Mononuclear cell (primary cell): ENCODE measurements at places on chromosomes 12 and 14. TPM values are rescaled to one million over a fixed set of nuclear protein-coding genes. Genes with fewer than 3 reads are reported as not detected.

Gene ACAD10
- total RNA-seq: 13.4 TPM

Gene MUCL1
- total RNA-seq: not detected

Gene MANSC4
- not detected for total RNA-seq

Gene ANO2
- total RNA-seq: 0.31 TPM

Gene FAM186B
- total RNA-seq: 0.84 TPM

Gene SPATS2
- total RNA-seq: 5.2 TPM

Gene PELI2
- total RNA-seq: 31.9 TPM

Gene CD69
- total RNA-seq: 2,627 TPM

Gene ANKRD33
- 0.10 TPM for total RNA-seq

Gene RERGL
- total RNA-seq: not detected

Gene C14orf132
- 1.0 TPM for total RNA-seq

Gene CRIP1
- 88.2 TPM for total RNA-seq

Gene RPGRIP1
- 0.42 TPM for total RNA-seq

Gene KRT74
- total RNA-seq: 0.10 TPM

Gene PTGER2
- total RNA-seq: 46.7 TPM

Gene TEX22
- total RNA-seq: 0.10 TPM

Gene ACOT4
- 0.42 TPM for total RNA-seq

Gene GALNT6
- 11.3 TPM for total RNA-seq

Gene GLS2
- 1.2 TPM for total RNA-seq

Gene ARHGEF25
- total RNA-seq: 0.31 TPM

Gene TAS2R50
- total RNA-seq: 0.31 TPM

Gene RPL36AL
- total RNA-seq: 324 TPM

Gene RNASE7
- total RNA-seq: not detected

Gene OR4E2
- not detected for total RNA-seq

Gene KLC1
- 127 TPM for total RNA-seq

Gene FOXA1
- total RNA-seq: 0.42 TPM

Gene CLEC2B
- total RNA-seq: 248 TPM

Gene NOP9
- total RNA-seq: 11.2 TPM

Gene SLC4A8
- 3.3 TPM for total RNA-seq

Gene KRT85
- total RNA-seq: not detected

Gene ASIC1
- total RNA-seq: under 0.01 TPM

Gene CARMIL3
- 0.52 TPM for total RNA-seq

Gene PIK3C2G
- total RNA-seq: not detected

Gene CCDC38
- not detected for total RNA-seq

Gene DUSP16
- 29.5 TPM for total RNA-seq
